H1 (cell line): ENCODE measurements at places on chromosomes 2 and 18. TPM values are rescaled to one million over a fixed set of nuclear protein-coding genes. Genes with fewer than 3 reads are reported as not detected.
A peak's percentile ranks its signal among the peaks of the same experiment; 100 is the strongest.

Gene LRRC30
- total RNA-seq, result not detected in 2 replicates

GRCh38 chr2:20487392-20488174 lies 40.7 kb downstream of the RHOB start:
- H3K4me3 ChIP-seq, result peak overlapping the region; percentile 1; the same call in 1 of the 2 replicates
- no peaks in the 10 kb centered on the region for H3K27me3 ChIP-seq
- DNase-seq, result peak; percentile 7
- peaks cover 16% of the 10 kb centered on the region for H3K4me1 ChIP-seq
- H3K27ac ChIP-seq, result no peak overlapping the region
- no peaks in the 10 kb centered on the region for H3K36me3 ChIP-seq

- no peak for DNase-seq
- H3K4me1 ChIP-seq, result peaks cover 3% of the 10 kb centered on the region
- no peaks in the 10 kb centered on the region for H3K36me3 ChIP-seq
- no peaks in the 10 kb centered on the region for H3K27me3 ChIP-seq
- no peak overlapping the region for H3K27ac ChIP-seq
Observed at GRCh38 chr2:15042801-15043217, 410.3 kb downstream of the LRATD1 start.

DNA sequence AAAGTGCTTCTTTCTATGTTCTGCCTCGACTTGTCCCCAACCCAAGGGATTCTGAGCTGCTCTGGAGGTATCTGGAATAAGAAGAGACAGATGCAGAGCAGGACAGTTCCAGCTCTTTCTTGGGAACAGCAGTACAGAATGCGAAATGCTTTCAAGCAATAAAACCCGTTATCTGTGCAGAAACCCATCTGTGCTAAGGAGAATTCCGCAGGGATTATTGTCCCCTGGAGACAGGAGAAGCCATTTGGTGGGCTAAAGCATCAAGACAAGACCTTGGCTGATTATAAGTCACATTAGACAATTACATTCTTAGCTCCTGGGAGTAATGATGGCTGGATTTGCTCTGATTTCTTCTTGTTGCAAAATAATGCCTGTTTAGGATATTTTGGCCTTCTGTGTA lies 185.4 kb upstream of the GLI2 start:
- H3K27me3 ChIP-seq, result peaks cover 25% of the 10 kb centered on the region
- no peaks in the 10 kb centered on the region for H3K36me3 ChIP-seq
- no peak overlapping the region for H3K4me3 ChIP-seq
- H3K4me1 ChIP-seq, result no peaks in the 10 kb centered on the region; the same call in 1 of the 2 replicates
- no peak for DNase-seq
- H3K27ac ChIP-seq, result no peak overlapping the region

- no peaks in the 10 kb centered on the region for H3K36me3 ChIP-seq
- no peak overlapping the region for H3K27ac ChIP-seq
- no peaks in the 10 kb centered on the region for H3K27me3 ChIP-seq
Observed at GRCh38 chr2:126658905-126659561, 3.1 kb downstream of the GYPC start.

Gene TIGD1
- total RNA-seq, result 7.9 and 8.3 TPM in 2 replicates

- peaks cover 5% of the 10 kb centered on the region; the same call in 1 of the 2 replicates for H3K27me3 ChIP-seq
- no peaks in the 10 kb centered on the region for H3K4me1 ChIP-seq
- H3K4me3 ChIP-seq, result no peak overlapping the region
- no peak overlapping the region for H3K27ac ChIP-seq
Observed at GRCh38 chr18:79642626-79643025, 37.0 kb upstream of the CTDP1 start.

- no peak overlapping the region for H3K4me3 ChIP-seq
- H3K36me3 ChIP-seq, result no peaks in the 10 kb centered on the region
- DNase-seq, result no peak
- H3K27ac ChIP-seq, result no peak overlapping the region
- H3K27me3 ChIP-seq, result no peaks in the 10 kb centered on the region
Observed at GRCh38 chr2:42510191-42510590, 16.4 kb upstream of the KCNG3 start.

DNA sequence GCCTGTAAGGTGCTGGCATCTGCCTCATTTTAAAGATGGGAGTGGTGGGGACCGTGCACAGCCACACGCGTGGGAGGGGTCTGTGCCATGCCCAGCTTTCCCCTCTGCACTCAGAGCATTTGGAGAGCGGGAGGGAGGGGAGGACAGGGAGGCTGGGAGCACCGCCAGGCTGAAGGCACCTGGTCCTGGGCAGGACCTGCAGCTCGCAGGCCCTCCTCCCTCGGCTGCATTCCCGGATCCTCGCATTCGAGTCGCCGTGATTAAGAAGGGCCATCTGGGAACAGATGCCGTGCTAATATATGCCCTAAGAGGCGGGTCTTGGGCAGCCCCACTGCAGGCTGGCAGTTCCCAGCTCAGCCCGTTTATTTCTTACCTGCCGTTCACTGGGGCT lies 84.0 kb downstream of the PTGR3 start:
- H3K4me3 ChIP-seq, result no peak overlapping the region
- no peak overlapping the region for H3K27ac ChIP-seq
- no peaks in the 10 kb centered on the region for H3K36me3 ChIP-seq
- peak; percentile 42 for DNase-seq
- H3K4me1 ChIP-seq, result no peaks in the 10 kb centered on the region

DNA sequence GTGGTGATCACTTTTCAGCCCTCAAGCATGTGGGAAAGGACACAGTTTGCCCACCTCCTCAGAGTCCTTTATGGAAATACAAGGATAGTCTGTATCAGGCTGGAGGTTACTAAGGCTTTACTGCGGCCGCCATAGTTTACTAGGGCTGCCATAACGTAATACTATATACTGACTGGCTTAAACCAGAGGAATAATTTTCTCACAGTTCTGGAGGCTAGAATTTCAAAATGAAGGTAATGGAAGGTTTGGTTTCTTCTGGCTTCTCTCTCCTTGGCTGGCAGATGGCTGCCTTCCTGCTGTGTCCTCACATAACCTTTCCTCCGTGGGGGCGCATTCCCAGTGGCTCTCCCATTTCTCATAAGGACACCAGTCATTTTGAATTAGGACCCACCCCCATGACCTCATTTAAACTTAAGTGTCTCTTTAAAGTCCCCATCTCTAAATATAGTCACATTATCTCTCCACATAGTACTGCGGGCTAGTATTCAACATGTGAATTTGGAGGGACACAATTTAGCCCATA lies 12.5 kb upstream of the ATIC start:
- H3K27ac ChIP-seq, result no peak overlapping the region
- H3K36me3 ChIP-seq, result no peaks in the 10 kb centered on the region
- H3K27me3 ChIP-seq, result no peaks in the 10 kb centered on the region
- DNase-seq, result no peak
- no peaks in the 10 kb centered on the region for H3K4me1 ChIP-seq

GRCh38 chr2:47046271-47046670 lies 108.8 kb downstream of the STPG4 start:
- H3K27ac ChIP-seq, result no peak overlapping the region
- H3K4me1 ChIP-seq, result peaks cover 13% of the 10 kb centered on the region
- no peak overlapping the region for H3K4me3 ChIP-seq
- DNase-seq, result no peak
- H3K36me3 ChIP-seq, result no peaks in the 10 kb centered on the region
- H3K27me3 ChIP-seq, result no peaks in the 10 kb centered on the region

Gene XDH
- 0.98 and 1.2 TPM in 2 replicates for total RNA-seq

Gene SERPINB2
- total RNA-seq, result not detected in 2 replicates

- H3K27me3 ChIP-seq, result no peaks in the 10 kb centered on the region
- H3K4me3 ChIP-seq, result no peak overlapping the region
- H3K27ac ChIP-seq, result no peak overlapping the region
- no peak for DNase-seq
Observed at GRCh38 chr2:56898986-56899385, 715.2 kb downstream of the CCDC85A start.

Gene ARHGAP15
- not detected in 2 replicates for total RNA-seq

DNA sequence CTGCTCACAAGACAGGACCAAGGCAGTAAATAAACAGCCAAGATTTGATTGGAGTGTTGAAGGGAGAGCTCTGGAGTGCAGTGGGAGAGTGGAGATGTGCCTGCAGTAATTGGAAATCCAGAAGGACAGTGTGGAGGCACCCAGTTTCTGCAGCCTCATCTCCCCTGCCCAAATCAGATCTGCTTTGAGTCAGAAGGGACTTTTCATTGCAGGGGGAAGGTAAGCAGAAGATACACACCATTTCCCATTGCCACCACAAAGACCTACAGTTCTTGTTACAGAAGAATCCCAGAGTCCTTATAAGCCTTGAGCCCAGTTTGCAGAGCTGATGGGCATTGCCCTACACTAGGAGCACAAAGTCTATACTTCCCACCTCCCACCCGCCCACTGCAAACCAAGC lies 27.2 kb upstream of the GCFC2 start:
- H3K36me3 ChIP-seq, result no peaks in the 10 kb centered on the region
- no peak overlapping the region for H3K27ac ChIP-seq
- H3K4me1 ChIP-seq, result no peaks in the 10 kb centered on the region

GRCh38 chr2:231693956-231694355 lies 14.4 kb upstream of the PTMA start:
- H3K4me3 ChIP-seq, result no peak overlapping the region
- no peaks in the 10 kb centered on the region for H3K27me3 ChIP-seq
- no peak for DNase-seq
- H3K27ac ChIP-seq, result no peak overlapping the region

GRCh38 chr2:231359948-231360347 lies 35.6 kb upstream of the B3GNT7 start:
- H3K27ac ChIP-seq, result no peak overlapping the region
- no peak overlapping the region for H3K4me3 ChIP-seq
- H3K4me1 ChIP-seq, result peaks cover 4% of the 10 kb centered on the region
- H3K27me3 ChIP-seq, result no peaks in the 10 kb centered on the region
- DNase-seq, result no peak

DNA sequence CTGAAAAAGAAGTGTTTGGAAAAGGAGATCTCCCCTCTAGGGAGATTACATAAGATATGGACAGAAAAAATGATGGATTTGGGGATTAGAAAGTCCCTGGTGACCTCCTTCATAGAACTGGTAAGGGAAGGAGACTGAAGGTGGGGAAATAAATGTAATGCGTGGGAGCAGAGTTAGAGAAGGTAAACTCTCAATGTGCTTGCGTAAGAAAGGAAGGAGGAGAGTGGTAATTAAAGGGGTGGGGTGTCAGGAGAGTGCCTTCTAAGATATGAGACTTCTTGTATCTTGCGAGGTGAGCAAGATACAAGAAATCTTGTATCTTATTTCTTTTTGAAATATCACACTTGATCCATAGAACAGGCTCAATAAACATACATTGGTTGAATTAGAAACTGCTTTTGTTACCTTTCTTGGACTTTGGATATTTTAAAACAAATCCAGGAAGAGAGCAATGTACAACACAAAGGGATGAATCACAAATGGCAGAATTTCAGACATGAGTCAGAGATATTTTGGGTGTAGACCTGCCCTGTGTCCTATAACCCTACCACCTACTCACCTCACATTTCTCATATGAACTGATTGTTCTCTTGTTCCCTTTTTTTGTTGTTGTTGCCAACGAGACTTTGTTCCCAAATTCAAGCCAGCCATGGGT lies 342.4 kb downstream of the INSIG2 start:
- H3K27me3 ChIP-seq, result no peaks in the 10 kb centered on the region
- H3K4me3 ChIP-seq, result no peak overlapping the region
- H3K36me3 ChIP-seq, result no peaks in the 10 kb centered on the region
- 0 out of 2 replicates have a peak, but pooled peaks cover 1% of the 10 kb centered on the region for H3K4me1 ChIP-seq

DNA sequence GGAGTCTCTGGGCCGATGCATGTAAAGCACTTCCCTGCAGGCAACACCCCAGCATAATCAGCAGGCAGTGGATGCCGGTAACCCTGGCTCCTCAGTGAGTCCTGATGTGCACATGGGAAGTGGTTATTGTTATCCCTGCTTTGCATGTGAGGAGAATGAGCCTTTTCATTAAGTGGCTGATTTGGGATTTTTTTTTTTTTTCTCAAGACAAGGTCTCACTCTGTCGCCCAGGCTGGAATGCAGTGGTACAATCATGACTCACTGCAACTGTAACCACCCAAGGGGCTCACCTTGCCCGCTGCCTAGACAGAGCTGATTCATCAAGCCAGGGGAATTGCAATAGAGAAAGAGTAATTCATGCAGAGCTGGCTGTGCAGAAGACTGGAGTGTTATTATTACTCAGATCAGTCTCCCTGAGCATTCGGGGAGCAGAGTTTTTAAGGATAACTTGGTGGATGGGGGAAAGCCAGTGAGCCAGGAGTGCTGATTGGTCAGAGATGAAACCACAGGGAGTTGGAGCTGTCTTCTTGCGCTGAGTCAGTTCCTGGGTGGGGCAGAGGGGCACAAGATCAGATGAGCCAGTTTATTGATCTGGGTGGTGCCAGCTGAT lies 95.4 kb downstream of the SOCS6 start:
- H3K4me1 ChIP-seq, result no peaks in the 10 kb centered on the region
- no peak overlapping the region for H3K27ac ChIP-seq
- no peak overlapping the region for H3K4me3 ChIP-seq
- no peak for DNase-seq
- no peaks in the 10 kb centered on the region for H3K27me3 ChIP-seq
- no peaks in the 10 kb centered on the region for H3K36me3 ChIP-seq

DNA sequence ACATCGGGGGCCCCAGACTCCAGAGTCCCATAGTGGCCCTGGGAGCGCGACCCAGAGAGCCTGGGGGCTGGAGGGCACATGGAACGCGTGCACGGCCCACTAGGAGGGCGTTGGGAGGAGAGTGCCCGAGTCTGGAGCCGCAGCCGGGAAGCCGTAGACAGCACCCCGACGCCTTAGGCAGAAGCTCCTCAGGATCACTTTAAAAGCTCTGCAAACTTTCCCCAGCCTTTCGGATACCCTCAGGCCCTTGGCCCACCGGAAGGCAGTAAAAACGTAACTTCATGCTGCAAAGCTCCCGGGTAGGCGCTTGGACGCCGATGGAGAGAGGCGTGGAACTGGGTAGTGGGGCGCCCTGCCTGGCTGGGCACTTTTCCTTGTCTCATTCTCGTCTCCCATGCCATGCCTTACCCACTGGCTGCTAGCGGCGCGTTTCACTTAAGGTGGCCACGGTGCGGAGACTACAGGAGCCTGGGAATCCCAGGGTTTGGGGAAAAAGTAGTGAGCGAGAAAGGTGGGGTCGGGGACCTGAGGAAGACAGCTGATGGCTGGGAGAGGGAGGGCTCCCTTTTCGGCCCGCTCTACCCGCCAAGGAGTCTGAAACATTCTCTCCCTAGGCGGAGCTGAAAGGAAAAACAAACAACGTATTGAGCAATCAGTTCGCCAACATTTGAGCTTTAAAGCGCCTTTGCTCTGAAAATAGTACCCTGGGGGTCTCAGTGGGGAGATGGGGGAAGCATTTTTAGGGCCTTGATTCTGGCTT lies 141.8 kb downstream of the MEIS1 start:
- H3K36me3 ChIP-seq, result no peaks in the 10 kb centered on the region
- DNase-seq, result no peak
- no peak overlapping the region for H3K27ac ChIP-seq
- H3K4me1 ChIP-seq, result peaks cover 6% of the 10 kb centered on the region
- peaks cover 62% of the 10 kb centered on the region for H3K27me3 ChIP-seq
